ENCODE measurements at places on chromosomes 3 and 15.

- DNase-seq, result no peak
Observed at GRCh38 chr3:17151598-17152373, 267.0 kb downstream of the PLCL2 start.

DNA sequence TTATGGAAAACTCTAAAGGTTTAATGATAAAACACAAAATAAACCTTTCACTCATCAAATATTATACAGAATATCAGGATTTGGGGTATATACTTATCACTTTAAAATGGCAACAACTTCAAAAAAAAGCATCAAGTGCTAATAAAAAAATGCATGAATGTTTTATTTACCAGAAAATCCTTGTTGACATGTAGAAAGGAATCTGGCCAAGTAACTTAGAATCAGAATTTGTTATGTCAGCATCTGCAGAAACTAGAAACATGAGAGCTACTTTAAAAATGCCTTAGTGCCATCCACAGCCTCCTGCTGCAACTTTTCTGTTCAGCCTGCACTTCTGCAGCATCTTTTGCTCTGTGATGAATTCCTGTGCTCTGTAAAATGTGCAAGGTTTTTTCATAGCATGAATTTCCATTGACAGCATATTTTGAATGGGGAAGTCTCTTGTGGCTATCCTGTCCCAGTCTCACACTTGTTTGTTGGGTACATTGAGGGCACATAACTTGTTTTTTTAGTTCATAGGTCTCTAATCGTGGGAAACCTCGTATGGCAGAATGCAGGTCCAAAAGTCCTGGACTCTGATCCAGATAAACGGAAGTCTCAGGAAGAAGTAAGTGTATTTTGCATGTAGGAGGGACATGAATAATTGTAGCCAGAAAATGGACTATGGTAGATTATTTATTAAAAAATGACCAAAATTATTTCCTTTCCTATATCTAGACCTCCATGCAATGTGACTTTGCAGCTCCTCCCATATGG lies 21.1 kb upstream of the MYRIP start:
- no peak for DNase-seq

- no peak for DNase-seq
Observed at GRCh38 chr3:182027366-182027765, 315.6 kb downstream of the SOX2 start.

GRCh38 chr3:188133646-188134045 lies 20.3 kb upstream of the LPP start:
- no peak for DNase-seq

DNA sequence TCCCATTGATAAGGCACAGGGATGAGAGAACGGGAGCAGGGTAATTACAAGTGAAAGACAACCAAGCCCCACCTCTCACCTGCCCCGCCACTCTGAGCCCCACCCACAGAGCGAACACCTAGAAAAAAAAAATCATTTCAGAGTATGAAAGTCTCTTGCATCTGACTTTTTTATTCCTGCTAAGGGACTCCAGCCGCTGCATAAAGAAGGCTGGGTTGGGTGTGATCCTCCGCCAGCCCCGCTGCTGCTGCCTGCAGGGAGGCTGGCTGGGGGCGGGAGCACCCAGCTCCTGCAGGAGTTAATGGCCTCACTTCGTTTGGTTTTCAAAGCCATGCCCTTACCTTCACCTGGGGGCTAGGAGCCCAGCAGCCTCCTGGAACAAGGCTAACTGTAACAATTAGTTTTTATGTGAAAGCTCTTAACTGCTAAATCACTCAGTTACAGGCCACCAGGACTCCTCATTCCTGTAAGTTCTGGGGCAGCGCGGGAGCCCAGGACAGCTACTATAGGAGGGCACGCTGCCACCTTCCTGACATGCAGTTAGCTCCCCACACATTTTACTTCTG lies 78.0 kb upstream of the SNRPA1 start:
- no peak for DNase-seq

GRCh38 chr15:94722024-94722636 lies 490.8 kb downstream of the MCTP2 start:
- no peak for DNase-seq

DNA sequence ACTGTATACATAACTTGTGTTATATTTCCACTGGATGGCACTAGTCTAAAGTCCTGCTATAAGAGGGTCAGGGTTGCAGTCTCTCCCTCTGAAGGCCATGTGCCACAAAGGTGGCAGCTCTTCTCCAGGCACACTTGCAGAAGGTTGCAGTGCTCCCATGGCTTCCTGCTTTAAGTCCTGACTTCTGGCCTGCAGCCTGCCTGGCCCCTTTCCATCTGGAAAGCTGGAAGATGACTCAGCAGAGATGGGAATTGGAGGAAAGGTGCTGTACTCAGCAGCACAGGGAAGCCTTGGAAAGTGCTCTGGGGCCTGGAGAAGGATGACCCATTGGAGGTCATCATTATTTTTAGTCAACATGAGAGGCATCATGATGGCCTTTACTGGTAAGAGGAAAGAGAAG lies 40.9 kb upstream of the MRPL3 start:
- DNase-seq, result no peak

- DNase-seq, result no peak
Observed at GRCh38 chr15:90685591-90686434, 31.3 kb upstream of the BLM start.

Measured in NCI-H187 (cell line).